ENCODE measurements at places on chromosomes 3 and 15. TPM values are rescaled to one million over a fixed set of nuclear protein-coding genes. Genes with fewer than 3 reads are reported as not detected.

The IL5RA gene
- 0.31 TPM for total RNA-seq

The IP6K1 gene
- 35.6 TPM for total RNA-seq

The RBP2 gene
- not detected for total RNA-seq

The CPN2 gene
- total RNA-seq, result not detected

The PPP1R14D gene
- not detected for total RNA-seq

The GAP43 gene
- 4.7 TPM for total RNA-seq

The CLSTN2 gene
- 20.1 TPM for total RNA-seq

DNA sequence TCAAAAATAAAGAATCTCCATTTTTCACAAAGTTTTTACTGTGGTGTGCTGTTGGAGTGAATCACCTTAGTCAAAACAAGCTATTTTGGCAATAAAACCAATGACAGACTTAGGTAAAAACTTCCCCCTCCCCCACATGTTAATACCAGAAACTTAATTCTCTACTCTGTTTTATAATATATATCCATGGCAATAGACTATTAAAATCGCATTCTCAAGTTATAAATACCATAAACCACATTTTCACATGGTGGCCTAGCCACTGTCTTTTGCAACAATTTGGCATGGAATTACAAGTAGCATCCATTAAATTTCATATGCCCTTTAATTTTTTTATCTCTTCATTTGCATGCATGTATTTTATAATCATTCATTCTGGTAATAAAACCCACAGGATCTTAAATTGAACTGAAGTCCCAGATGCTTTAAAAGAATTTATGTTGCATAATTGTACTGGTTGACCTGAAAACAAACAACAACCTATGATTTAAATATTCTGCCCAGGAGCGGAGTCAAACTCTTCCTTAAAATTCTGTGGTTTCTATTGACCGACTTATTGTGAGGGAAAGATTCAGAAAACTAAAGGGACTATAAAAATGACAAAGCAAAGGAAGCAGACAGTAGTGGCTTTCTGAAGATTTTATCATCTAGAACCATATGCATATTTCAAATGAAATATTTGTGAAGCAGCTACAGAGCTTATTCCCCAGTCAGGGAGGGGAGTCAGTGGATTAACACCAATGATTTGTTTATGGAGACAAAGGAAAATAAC lies 229.0 kb upstream of the TBL1XR1 start:
- no peak for DNase-seq

- no peak for DNase-seq
Measured at GRCh38 chr3:168053115-168053514, 42.6 kb downstream of the GOLIM4 start.

DNA sequence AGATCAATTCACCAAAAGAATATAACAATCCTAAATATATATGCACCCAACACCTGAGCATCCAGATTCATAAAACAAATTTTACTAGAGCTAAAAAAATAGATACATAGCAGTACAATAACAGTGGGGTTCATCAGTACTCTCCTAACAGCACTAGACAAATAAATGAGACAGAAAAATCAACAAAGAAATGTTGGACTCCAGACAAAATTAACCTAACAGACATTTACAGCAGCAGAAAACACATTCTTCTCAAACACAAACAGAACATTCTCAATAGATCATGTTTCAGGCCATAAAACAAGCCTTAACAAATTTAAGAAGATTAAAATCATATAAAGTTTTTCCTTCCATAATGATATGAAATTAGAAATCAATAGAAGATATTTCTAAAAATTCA lies 124.8 kb upstream of the NECTIN3 start:
- DNase-seq, result no peak

GRCh38 chr15:95254263-95254662 lies 1022.9 kb downstream of the MCTP2 start:
- no peak for DNase-seq

- DNase-seq, result no peak
Measured at GRCh38 chr3:114660808-114661207, 367.0 kb downstream of the TIGIT start.

GRCh38 chr15:47577461-47577860 lies 139.8 kb upstream of the SEMA6D start:
- peak; percentile 41 for DNase-seq

DNA sequence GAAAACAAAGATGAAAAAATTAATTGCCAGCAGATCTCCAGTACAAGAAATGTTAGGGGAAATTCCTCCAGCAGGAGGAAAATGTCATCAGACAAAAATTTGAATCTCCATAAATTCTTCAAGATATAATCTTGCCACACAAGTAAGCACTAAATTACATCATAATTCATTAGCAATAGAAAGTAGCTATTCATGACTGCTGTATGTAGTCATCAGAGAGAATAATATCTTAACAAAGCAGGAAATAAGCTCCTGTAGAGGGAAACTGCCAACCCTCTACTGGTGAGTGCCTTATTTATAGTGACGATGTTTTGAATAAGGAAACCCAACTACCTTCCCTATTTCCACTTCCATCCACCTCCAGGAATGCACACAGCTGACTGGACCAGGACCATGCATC lies 15.8 kb upstream of the SLC27A2 start:
- no peak for DNase-seq

- DNase-seq, result no peak
Measured at GRCh38 chr3:161737171-161737570, 240.6 kb downstream of the OTOL1 start.

DNA sequence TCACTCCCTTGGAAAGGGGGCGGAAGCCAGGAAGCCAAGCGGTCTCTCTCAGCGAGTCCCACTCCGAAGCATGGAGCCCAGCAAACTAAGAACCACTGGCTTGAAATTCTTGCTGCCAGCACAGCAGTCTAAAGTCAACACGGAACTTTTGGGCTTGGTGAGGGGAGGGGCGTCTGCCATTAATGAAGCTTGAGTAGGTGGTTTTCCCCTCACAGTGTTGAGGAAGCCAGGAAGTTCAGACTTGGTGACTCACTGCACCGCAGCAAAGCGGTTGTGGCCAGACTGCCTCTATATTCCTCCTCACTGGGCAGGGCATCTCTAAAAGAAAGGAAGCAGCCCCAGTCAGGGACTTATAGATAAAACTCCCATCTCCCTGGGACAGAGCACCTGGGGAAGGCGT lies 665.4 kb upstream of the CBLB start:
- DNase-seq, result no peak

DNA sequence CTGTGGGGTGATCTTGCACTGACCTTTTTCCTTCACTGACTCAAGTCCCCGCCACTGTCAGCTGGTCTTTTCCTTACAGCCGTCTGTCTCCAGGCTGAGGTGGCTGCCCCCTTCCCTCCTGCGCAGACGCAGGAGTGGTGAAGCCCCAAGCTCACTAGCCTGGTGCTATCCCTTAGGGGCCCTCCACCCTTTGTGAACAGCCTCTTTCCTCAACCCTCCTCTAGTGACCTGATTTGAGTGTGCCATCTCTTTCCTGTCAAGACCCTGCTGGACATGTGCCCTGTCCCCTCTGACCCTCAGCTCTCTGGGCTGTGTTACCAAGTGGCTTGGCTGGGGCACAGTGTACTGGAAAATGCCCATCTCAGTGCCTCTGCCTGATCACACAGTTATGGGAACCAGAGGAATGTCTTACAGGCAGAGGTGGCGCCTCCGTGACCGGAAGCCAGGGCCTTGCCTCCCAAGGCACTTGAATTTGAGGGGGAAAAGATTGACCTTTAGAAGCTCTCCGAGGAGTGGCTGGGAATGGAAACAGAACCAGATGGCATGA lies 8.7 kb downstream of the KBTBD13 start:
- no peak for DNase-seq

DNA sequence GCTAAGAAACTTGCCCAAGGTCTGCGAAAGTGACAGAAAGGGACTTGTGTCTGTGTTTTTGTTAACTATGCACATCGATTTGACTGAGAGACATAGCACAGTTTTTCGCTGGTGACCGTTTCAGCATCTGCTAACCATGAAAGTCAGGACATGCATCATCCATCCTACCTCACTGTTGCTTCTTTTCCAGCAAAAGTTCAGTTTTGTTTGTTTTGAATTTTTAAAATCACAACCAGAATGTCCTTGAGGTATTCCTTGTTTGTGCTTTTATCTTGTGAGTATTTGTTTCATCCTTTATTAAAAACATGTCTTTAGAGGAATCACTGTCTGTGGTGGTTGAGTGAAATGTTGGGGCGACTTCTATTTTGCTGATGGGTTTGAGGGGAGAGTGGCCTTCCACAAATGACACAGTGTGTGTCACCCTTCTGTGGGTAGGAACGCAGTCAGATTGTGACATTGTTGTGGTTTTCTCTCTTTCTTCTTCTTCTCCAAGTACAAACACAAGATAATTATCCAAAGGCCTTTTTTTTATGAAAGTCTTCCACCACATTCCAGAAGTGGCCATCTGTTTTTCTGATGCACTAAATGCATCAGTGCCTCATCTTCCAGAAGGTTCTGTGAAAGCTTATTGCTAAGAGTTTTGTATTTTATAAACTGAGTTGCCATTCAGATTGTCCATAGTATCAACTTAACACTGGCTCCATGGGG lies 214.4 kb upstream of the NR2E3 start:
- DNase-seq, result no peak

DNA sequence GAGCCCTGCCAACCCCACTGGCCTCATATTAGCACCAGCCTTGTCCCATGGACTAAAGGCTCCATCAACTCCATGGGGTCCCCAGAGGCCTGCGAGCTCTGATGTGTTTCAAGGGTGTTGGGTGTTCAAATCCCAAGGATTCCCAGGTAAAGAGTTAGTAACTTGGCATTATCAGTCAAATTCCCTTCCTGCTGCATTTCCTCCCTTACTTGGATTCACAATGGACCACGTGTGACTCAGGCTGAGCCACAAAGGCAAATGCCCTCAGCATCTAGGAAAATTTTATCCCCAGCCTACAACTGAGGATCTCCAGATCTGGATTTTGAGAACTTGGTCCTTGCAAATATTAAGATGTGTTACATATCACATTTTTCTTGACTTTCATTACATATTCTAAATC lies 58.8 kb downstream of the GADL1 start:
- DNase-seq, result no peak

- peak; percentile 40 for DNase-seq
Measured at GRCh38 chr15:65981837-65982626, 112.7 kb downstream of the RAB11A start.

GRCh38 chr15:37524601-37525000 lies 409.8 kb upstream of the TMCO5A start:
- no peak for DNase-seq

DNA sequence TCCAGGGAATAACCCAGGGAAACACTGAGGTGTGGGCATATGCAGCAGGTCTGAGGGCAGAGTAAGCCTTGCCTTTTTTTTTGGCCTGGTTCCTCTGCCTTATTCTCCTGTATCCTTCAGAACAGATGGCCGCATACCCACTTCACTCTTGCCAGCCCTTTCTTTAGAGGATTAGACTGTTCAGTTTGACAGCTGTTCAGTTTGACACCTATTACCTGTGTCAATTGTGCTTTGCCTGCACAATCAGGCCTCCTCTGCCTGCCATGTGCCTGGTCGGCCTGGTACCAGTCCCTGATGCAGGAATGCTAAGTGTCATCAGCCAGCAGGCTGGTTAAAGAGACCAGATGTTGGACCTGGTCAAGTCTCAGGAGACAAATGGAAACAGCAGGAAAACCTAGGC lies 22.3 kb downstream of the TM6SF1 start:
- DNase-seq, result no peak

GRCh38 chr15:59174835-59175831 lies 31.5 kb upstream of the LDHAL6B start:
- peak; percentile 70 for DNase-seq

GRCh38 chr15:34161329-34161963 lies 48.5 kb downstream of the KATNBL1 start:
- no peak for DNase-seq

DNA sequence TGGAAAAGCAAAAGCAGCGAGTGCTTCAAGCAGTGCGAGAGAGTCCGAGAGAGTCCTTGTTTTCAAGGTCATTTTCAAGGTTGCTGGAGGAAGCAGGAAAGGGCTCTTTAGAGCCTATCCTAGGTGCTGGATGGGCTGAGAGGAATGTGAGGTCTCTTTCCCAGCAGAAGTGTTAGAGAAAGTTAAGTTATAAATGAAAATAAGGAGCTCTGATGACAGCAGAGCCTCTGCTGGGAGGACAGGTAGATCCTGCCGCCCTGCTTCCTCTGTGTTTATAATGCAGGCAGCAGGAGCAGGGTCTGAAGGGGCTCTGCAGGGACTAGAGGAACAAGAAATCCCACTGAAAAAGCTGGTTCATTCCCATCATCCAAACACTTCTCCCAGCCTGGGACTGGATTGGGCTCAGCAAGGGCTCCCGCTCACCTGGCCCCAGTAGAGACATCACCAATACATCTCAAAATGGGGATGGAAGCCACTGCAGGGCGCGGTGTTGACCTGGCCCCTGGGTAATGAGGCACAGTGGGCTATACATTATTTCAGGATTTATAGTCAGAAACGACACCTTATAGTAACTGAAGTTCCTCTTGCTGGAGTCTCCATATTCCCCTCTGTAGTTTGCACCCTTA lies 41.5 kb upstream of the RAB6B start:
- no peak for DNase-seq

GRCh38 chr15:67806536-67806935 lies 18.8 kb upstream of the SKOR1 start:
- DNase-seq, result no peak

DNA sequence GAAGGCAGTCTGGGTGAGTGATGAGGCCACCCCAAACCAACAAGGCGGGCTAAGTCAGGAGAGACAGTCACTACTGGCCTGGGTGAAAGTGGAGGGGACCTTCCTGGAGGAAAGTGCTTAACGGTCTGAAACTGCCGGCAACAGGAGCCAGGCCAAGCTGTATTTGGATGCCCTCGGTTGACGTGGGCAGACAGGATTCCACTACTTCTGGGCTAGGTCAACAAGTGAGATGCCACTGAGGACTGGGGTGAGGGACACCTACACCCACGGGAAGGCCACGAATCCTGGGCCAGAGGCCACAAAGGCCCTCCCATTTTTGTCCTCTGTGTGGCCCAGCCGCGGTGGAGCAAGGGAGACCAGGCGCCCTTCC lies 12.3 kb downstream of the SPTBN5 start:
- DNase-seq, result no peak

DNA sequence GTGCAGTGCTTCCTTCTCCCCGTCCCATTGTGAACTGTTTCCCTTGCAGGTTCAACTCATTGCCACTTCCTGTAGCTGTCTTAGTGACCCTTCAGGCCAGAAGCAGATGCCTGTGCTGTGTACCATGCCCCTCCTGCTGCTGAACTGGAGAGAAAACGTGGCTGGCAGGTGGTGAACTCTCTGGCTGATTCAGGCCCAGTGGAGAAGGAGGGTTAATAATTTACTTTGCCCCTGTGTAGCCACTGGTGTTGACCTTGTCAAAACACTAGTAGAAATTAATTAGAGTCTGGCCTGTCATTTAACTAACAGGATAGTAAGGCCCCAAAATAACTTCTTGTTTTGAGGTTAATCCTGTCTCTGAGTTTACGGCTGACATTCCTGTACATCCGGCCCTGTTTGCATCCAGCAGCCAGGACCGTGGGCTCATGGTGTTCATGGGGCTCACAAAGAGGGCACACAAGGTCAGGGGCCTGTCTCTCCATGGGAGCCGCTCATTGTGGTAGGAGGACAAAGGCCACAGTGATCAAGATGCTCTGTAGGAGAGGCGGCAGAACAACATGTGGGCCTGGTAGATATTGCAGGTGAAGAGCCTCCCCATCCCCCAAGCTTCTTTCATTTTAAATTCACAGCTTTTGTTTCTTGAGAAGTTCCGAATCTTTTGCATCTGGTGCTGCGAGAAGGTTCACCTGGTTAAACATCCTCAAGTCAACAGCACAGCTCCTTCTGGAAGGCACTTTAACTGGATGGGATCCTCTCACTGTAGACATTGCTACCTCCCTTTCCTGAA lies 101.6 kb downstream of the CGNL1 start:
- no peak for DNase-seq
